Large intestine (tissue), 12 donors: ENCODE measurements at places on chromosomes 2 and 18.

DNA sequence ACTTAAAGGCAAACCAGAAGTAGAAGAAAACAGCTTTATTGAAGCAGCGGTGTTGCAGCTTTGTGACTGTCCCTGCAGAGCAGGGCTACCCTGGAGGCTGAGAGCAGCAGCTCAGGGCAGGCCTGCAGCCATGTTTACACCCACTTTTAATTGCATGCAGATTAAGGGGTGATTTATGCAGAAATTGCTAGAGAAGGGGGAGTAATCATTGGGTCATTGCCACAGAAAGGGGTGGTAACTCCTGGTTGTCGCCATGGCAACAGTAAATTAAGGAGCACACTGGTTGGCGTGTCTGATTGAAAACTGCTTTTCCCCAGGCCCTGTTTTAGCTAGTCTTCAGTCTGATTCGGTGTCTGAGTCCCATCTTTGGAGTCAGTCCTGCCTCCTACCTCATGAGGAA lies 195.4 kb upstream of the HDAC4 start:
- DNase-seq, result peak; percentile 4
- H3K27me3 ChIP-seq, result no peaks in the 10 kb centered on the region
- H3K27ac ChIP-seq, result no peak overlapping the region
- no peaks in the 10 kb centered on the region for H3K36me3 ChIP-seq
- no peak overlapping the region for H3K4me3 ChIP-seq

GRCh38 chr2:100984892-100985307 lies 17.2 kb upstream of the RPL31 start:
- no peak overlapping the region for H3K4me3 ChIP-seq
- H3K4me1 ChIP-seq, result peaks cover 9% of the 10 kb centered on the region
- peak; percentile 55 for DNase-seq
- H3K27ac ChIP-seq, result no peak overlapping the region

DNA sequence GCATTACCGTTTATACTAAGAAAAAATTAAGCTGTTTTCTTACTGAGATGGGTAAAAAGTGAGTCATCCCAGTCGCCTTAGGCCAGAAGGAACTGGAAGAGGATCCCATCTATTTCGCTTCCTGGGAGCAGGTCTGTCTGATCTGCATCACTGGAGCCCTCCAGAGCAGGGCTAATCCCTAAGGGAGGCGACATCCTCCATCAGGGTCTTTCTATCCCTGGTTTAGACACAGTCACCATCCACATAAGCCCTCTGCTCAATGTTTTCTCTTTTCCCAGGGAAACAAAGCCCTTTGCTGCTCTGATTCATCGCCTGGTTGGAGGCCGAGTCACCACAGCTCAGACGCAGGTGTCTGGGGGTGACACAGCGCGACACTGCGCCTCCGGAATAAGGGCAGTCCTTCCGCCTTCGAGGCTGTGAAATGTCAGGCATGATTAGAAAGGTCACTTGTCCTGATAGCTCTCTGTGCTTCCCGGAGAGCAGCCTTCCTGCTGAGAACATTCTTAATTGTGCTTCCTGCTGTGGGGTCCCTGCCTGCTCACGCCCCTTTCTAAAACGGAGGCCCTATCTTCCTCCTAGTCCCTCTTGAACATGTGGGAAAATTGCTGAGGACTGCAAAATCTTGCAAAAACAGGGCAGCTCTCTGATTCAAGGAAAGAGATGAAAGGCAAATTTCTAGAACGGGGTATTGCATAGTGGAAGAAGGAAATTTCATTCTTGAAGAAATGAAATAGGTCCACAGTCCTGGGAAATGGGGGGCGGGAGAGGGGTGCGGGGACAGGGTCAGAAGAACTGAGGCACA lies 56.3 kb downstream of the MARCHF4 start:
- H3K27me3 ChIP-seq, result peaks cover 13% of the 10 kb centered on the region
- H3K4me1 ChIP-seq, result no peaks in the 10 kb centered on the region
- DNase-seq, result no peak

GRCh38 chr2:106159866-106160785 lies 34.0 kb downstream of the UXS1 start:
- no peaks in the 10 kb centered on the region for H3K27me3 ChIP-seq
- no peak overlapping the region for H3K27ac ChIP-seq
- peaks cover 33% of the 10 kb centered on the region for H3K36me3 ChIP-seq
- DNase-seq, result no peak

DNA sequence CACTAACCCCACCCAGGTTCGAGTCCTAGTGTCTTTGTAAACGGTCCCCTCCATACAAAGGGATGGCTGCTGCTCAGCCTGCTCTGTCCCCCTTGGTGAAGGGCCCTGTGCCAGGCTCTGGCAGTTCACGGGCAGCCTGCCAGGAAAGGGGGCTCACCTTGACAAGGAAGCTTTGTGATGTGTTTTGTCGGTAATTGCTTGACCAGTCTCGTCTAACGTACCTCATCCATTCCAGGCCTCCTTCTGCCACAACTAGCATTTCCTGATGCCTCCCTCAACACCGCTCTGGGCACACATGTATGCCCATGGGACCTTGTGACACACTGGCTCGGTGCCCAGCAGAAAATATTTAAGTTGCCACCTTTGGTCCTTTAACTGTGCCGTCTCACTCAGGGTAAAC lies 171.9 kb downstream of the KLHL29 start:
- DNase-seq, result no peak
- no peak overlapping the region for H3K4me3 ChIP-seq
- no peaks in the 10 kb centered on the region for H3K36me3 ChIP-seq
- H3K27ac ChIP-seq, result no peak overlapping the region
- no peaks in the 10 kb centered on the region for H3K27me3 ChIP-seq
- peaks cover 2% of the 10 kb centered on the region for H3K4me1 ChIP-seq

DNA sequence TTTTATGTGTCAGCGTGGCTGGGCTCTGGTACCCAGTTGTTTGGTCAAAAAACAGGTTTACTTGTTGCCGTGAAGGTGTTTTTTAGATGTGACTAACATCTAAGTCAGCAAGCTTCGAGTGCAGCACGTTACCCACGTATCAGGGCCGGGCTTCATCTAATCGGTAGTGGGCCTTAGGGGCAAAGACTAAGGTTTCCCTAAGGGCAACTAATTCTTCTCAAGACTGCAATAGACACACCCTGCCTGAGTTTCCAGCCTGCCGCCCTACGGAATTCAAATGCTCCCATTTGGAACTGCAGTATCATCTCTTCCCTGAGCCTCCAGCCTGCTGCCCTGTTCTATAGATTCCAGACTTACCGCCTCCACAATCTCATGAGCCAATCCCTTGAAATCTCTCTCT lies 27.7 kb downstream of the FHL2 start:
- H3K4me3 ChIP-seq, result no peak overlapping the region
- no peaks in the 10 kb centered on the region for H3K27me3 ChIP-seq
- H3K36me3 ChIP-seq, result peaks cover 8% of the 10 kb centered on the region
- no peaks in the 10 kb centered on the region for H3K4me1 ChIP-seq

DNA sequence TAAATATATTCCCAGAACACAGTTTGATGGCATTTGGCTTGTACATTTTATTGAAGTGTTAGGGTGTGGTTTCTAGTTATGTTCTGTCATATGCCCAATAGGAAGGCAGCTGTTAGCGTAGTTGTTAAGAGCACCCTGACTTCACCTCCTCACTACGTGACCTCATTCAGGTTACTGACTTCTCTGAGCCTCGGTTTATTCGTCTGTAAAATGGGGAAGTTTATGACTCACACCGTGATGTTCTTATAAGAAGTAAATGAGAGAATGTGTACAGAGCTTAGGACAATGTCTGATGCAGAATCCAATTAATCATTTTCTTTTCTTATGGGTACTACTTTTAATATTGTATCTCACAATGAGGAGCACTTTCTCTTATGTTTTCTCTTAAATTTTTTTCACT lies 226.0 kb downstream of the PTPRM start:
- H3K36me3 ChIP-seq, result no peaks in the 10 kb centered on the region
- H3K4me1 ChIP-seq, result no peaks in the 10 kb centered on the region
- DNase-seq, result no peak
- no peak overlapping the region for H3K27ac ChIP-seq

GRCh38 chr2:119106301-119106897 lies 52.2 kb downstream of the C1QL2 start:
- no peaks in the 10 kb centered on the region for H3K4me1 ChIP-seq
- H3K27ac ChIP-seq, result no peak overlapping the region
- H3K36me3 ChIP-seq, result no peaks in the 10 kb centered on the region
- H3K4me3 ChIP-seq, result no peak overlapping the region
